Vein endothelial cell (primary cell): ENCODE measurements at places on chromosomes 6 and 20. TPM values are rescaled to one million over a fixed set of nuclear protein-coding genes. Genes with fewer than 3 reads are reported as not detected.

CST4 gene
- total RNA-seq: not detected in 2 replicates

TCP11 gene
- 0.33 TPM in 1 of 2 replicates, not detected in the other for total RNA-seq

IRF4 gene
- total RNA-seq: 0.29 TPM in 1 of 2 replicates, not detected in the other

TRIM10 gene
- not detected in 2 replicates for total RNA-seq

EYA4 gene
- 0.38 and 0.98 TPM in 2 replicates for total RNA-seq

TPX2 gene
- 40.5 and 68.8 TPM in 2 replicates for total RNA-seq

CLPSL2 gene
- total RNA-seq: not detected in 2 replicates

HLA-DOB gene
- under 0.01 and 0.19 TPM in 2 replicates for total RNA-seq

NAPB gene
- 6.5 and 8.1 TPM in 2 replicates for total RNA-seq

ADGRF1 gene
- 0.10 TPM in 1 of 2 replicates, not detected in the other for total RNA-seq

MYH7B gene
- not detected in 2 replicates for total RNA-seq

UNC5CL gene
- total RNA-seq: not detected in 2 replicates

MED20 gene
- 33.3 and 37.0 TPM in 2 replicates for total RNA-seq

ALDH8A1 gene
- 0.48 TPM in 1 of 2 replicates, not detected in the other for total RNA-seq

KHDC1L gene
- not detected in 2 replicates for total RNA-seq

PTGIS gene
- 1.4 and 5.9 TPM in 2 replicates for total RNA-seq

FHL5 gene
- not detected in 2 replicates for total RNA-seq

CNR1 gene
- 1.1 and 1.3 TPM in 2 replicates for total RNA-seq

GCNT2 gene
- 18.9 and 26.3 TPM in 2 replicates for total RNA-seq

MMP24 gene
- 0.76 and 0.98 TPM in 2 replicates for total RNA-seq

ECT2L gene
- total RNA-seq: not detected in 2 replicates
